ENCODE measurements at places on chromosomes 2 and 18.
A peak's percentile ranks its signal among the peaks of the same experiment; 100 is the strongest.

GRCh38 chr2:88903749-88904353 is 212.4 kb downstream of the RPIA start:
- peak; percentile 42 for DNase-seq

- no peak for DNase-seq
Observed at GRCh38 chr2:237883951-237884446, 24.6 kb downstream of the RAMP1 start.

- peak; percentile 78 for DNase-seq
Observed at GRCh38 chr18:23498877-23499276, 4.4 kb upstream of the RMC1 start.

DNA sequence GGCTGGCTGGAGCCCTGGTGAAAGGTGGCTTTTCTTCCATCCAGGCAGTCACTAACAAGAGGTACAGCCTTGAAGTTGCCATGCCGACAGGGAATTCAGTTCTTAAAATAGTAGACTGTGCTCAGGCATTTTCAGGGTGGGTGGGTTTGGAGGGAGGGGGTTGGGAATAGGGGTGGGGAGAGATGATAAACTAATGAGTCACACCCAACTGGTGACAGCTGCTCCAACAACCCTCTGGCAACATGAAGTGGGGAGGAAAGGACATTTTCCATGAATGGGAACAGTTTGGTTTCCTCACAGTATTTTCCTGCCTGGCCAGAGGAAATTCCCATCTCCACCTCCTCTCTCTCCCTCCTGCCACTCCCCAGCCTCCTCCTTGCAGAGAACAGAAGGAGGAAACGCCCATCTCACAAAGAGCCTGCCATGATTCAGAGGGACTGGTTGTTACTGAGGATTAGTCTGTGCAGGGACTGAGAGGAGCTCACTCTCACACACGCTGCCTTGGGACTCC is 113.0 kb upstream of the SLC1A4 start:
- DNase-seq: peak; percentile 96

DNA sequence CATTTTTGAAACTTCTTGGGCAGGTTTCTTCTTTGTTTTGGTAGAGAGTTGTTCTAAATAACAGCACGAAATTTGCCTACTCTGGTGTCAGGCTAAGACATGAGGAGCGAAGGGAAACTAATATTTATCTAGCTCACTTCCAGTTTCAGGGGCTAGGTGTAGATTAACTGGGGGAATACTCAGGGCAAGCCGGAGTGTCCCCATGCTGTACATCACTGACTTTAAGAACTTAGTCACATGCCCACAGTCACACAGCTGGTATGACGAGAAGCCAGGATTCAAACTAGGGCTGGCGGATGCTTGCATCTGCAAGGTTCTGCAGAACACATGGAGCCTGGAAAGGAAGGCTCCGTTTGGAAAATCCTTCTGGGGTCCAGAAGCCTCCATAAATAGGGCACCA is 133.3 kb downstream of the ALPK2 start:
- DNase-seq: no peak

GRCh38 chr18:28248653-28249052 is 71.7 kb upstream of the CDH2 start:
- no peak for DNase-seq

GRCh38 chr2:52144590-52144989 is 1112.7 kb upstream of the NRXN1 start:
- no peak for DNase-seq

- no peak for DNase-seq
Observed at GRCh38 chr2:10453905-10454298, 5.8 kb upstream of the ODC1 start.

DNA sequence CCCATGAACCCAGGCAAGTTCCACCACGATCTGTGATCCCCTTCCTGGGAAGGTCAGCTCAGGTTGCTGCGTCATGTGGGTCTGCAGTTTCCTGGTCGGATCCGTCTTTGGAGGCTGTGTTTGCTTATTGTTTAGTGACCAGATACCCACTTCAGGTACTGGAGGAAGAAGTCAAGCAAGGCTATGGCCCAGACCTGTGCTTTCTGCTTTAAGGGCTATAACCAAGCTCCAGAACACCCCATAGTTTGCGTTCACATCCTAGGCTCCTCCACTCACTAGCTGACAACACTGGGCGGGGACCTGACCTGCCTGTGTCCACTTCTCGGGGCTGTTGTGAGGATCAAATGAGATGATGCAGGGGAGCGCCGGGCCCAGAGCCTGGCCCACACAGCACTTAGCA is 44.0 kb downstream of the MAL start:
- no peak for DNase-seq

GRCh38 chr18:55968550-55968949 is 380.6 kb upstream of the TCF4 start:
- DNase-seq: no peak

DNA sequence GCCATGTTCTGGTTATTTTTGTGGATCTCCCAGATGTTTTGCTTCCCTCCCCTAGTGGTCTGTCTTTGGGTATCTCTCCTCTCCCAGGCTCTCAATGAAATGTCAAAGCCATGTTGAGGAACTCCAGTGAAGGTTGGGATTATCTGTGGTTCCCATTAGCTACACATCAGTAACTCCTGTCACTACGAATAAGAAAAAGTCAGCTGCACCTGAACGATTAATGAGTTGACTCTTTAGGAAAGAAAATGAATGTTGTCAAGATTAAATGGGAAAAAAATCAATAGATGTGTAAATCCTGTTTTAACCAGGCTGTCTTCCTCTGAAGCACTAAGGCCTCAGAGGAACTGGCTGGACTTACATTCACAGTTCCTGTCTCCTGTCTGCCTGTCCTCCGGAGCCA is 94.0 kb upstream of the DAPL1 start:
- DNase-seq: no peak

- no peak for DNase-seq
Observed at GRCh38 chr2:43218155-43218701, 8.2 kb downstream of the ZFP36L2 start.

DNA sequence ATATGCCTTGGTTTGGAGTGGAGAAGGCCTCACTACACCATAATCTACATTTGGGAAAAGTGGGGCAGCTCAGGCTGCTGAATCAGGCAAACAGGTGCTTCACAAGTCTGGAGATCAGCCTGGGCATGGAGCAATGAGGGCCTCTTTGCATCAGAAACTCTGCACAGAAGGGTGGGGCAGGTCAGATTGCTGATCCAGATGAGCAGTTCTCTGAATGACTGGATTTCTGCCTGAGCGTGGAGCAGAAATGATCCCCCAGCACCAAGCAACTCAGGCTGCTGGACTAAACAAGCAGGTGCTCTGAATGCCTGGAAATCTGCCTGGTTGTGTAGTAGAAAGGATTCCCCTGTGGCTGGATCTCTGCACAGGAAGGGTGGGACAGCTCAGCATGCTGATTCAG is 605.3 kb upstream of the ZNF804A start:
- DNase-seq: no peak

- DNase-seq: peak; percentile 98
Observed at GRCh38 chr2:216774620-216775019, 79.3 kb upstream of the IGFBP5 start.

GRCh38 chr2:7849531-7849930 is 832.3 kb upstream of the ID2 start:
- DNase-seq: no peak

GRCh38 chr2:167946441-167946841 is 301.0 kb downstream of the STK39 start:
- DNase-seq: no peak

DNA sequence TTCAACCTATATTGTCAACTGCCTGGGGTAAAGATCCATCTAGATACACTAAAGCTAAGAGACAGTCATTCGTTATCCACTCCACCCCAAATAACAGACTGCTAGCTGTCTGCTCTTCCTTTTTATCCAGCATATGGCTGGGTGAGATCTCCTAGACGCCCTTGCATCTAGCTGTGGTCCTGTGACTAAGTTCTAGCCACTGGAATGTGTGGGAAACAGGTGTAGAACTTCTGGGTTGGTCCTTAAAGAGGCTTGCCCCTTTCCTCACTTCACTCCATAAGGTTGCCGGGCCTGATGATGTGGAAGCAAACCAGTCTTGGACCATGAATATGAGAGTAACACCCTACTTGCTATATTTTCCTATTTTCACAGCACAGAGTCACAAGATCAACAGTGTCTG is 3.2 kb downstream of the COA5 start:
- no peak for DNase-seq

- DNase-seq: no peak
Observed at GRCh38 chr2:203534621-203535077, 452 bp downstream of the RAPH1 start.

DNA sequence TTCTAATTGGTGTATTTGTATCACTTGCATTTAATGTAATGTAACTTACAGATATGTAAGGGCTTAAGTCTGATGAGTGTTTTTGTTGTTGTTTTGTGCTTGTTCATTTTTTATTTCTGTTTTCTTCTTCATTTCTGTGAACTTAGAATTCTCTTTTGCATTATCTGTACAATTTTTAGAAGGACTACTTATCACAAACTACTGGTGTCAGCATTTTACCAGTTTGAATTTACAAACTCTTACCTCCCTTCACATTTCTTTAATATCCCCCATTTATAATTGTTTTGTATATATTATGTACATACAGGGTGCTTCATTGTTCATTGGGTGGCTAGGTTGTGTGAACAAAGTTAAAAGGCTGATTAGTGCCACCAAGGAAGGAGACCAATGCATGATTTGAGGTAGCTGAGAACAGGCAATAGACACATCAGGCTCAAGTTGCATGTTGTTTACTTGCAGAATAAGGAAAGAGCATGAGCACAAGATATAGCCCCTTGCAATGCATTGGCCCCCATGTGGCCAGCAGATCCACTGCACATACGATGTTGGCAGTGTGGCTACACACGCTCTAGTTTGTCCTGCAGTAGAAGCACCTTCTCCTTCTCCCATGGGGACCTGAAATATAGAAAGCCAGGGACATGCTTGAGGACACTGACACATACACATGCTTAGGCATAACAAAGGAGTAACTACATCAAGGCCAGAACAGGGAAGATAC is 198.2 kb downstream of the CD8B2 start:
- no peak for DNase-seq

DNA sequence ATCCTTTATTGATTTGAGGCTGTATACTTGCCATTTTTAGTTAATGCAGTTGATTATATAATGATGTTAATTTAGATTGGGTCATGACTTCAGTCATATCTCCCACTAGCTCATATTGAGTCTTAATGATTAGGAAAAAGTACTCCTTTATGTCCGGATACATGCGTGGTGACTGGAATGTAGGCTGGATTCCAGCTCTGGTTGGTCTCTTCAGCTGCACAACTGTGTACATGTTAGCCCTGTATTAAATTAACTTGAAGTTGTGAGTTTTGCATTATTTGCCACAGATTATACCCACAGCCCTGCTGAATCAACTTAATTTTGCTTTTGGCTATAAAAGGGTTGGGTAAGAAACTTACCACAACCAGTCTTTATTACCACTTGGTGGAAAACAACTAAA is 22.5 kb downstream of the MOB4 start:
- DNase-seq: no peak

DNA sequence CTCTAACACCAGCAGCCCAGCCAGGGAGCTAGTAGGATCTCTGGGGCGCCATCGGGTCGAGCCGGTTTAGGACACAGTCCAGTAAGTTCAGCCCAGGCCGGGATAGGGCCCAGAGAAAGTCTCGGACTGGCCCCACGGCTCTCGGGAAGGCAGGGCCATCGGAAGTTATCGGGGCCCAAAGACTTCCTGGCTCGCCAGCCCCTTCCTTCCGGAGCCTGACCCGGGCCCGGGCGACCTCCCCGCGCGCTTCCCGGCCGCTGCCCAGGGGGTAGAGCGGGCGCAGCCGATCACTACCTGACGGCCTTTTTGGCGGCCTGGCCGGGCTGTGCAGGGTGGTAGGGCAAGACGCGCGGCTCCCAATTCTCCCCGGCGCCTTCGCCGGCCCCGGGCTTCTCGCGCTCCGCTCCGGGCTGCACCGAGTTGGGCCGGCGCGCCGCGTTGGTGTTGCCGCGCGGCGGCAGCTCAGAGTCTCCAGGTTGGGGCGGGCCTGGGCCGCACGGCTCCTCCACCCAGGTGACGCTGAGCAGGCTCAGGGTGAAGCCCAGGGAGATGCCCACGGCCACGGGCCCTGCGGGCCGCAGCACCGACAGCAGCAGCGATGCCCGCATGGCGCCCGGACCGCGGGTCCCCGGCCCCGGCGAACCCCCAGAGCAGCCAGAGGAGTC is 546 bp downstream of the CHPF start:
- DNase-seq: peak; percentile 24

GRCh38 chr2:219290381-219291171 is 11.4 kb downstream of the DNAJB2 start:
- no peak for DNase-seq

Measured in A172 (cell line).